ENCODE measurements at places on chromosomes 1 and 21. TPM values are rescaled to one million over a fixed set of nuclear protein-coding genes. Genes with fewer than 3 reads are reported as not detected.
A peak's percentile ranks its signal among the peaks of the same experiment; 100 is the strongest.

DNA sequence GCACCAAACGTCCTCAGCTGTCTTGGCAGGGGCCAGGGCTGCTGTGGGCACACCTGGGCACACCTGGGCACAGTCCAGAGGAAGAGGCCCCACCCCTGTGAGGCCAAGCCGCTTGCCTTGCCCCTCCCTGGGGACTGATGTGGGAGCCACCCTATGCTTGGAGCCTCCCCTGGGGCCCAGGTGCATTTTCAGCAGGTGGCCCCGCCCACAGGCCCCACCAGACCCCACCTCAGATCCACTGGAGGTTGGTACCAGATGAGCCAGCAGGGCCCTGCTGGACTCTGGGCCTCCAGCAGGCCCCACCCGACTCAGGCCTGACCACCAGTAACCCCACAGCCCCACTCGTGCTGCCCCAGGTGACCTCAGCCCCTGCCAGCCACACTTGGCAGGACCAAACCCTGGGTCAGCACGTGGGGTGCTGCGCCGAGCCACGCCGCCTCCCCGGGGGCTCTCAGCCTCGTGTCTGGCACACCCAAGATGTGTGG is 8.8 kb downstream of the SLC19A1 start:
- H3K36me3 ChIP-seq: peaks cover 39% of the 10 kb centered on the region
- no peak overlapping the region for H3K4me3 ChIP-seq
- H3K27me3 ChIP-seq: no peaks in the 10 kb centered on the region
- peaks cover 5% of the 10 kb centered on the region for H3K4me1 ChIP-seq
- no peak for DNase-seq
- H3K27ac ChIP-seq: no peak overlapping the region

GRCh38 chr1:224615861-224616755 is at the start of gene CNIH3:
Gene CNIH3, plus strand, starts transcription at chr1:224616317. Its CDS starts 858 bp downstream, at chr1:224617175.
- H3K27ac ChIP-seq: no peak within 1 kb of the TSS
- H3K36me3 ChIP-seq: no peaks in the 10 kb centered on the region
- peak within 1 kb of the TSS; percentile 42 for H3K4me3 ChIP-seq
- DNase-seq: peak; percentile 71

DNA sequence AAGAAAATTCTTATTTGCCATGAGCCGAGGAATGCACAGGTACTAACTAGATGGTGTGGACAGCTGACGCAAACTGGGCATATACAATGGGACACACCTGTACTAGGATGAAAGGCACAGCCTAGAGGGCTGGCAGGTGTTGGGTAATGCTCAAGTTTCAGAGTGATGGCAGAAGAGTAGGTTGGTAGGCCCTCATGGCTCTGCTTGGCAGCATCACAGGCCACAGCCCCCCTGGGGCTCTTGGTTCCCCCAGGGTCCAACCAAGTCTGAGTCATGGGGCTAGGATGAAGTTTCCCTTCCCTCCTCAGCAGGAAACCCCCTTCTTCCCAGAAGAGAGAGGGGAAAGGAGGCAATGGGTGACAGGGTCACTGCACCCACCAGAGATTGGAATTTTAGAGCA is 35.2 kb downstream of the SPEN start:
- H3K27me3 ChIP-seq: no peaks in the 10 kb centered on the region
- peak; percentile 26 for DNase-seq
- H3K36me3 ChIP-seq: no peaks in the 10 kb centered on the region
- no peak overlapping the region for H3K27ac ChIP-seq
- H3K4me1 ChIP-seq: peaks cover 35% of the 10 kb centered on the region

DNA sequence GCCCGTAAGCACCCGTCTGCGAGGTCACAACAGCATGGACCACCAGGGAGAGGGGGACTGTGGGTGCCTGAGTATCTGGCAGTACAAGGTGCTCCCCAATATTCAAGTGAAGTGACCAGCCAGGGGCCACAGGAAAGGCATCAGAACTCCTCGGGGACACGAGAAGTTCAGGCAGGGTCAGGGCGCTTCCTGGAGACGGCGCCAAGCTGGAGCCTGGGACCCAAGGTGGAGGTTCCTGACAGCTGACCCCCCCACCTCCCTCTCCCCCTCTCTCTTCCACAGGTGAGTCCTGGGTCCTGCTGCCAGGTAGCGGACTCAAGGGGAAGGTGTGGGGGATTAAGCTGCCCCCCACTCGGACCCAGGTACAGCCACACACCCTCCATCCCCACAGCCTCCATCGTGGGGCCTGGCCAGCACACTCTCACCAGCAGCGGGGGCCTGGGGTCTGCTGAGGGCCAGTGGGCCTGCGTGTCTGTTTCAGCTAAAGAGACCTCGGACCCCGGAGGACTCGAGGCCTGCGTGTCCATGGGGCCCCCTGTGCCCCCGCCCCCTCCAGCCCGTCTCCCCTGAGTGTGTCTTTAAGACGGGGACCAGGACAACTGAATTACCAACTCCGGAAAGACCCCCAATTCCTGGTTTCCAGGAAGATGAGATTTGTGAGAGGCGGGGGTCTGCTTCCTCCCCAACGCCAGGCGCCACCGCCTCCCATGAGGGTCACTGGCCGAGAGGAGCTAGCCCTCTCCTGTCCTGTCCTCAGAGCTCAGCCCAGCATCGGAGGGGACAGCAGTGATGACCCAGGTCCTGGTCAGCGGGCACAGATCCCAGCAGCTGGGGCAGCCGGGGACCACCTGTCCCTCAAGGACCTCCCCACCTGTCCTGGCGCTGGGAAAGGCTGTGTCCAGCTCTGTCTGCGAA is 6.2 kb downstream of the TNFRSF18 start:
- no peak overlapping the region for H3K27ac ChIP-seq
- H3K4me1 ChIP-seq: no peaks in the 10 kb centered on the region
- H3K36me3 ChIP-seq: no peaks in the 10 kb centered on the region
- H3K27me3 ChIP-seq: no peaks in the 10 kb centered on the region
- DNase-seq: no peak

The SPATA1 gene
- total RNA-seq: 1.3 TPM

GRCh38 chr1:88302843-88303486 is 381.1 kb upstream of the PKN2 start:
- peak; percentile 38 for DNase-seq
- H3K36me3 ChIP-seq: no peaks in the 10 kb centered on the region
- no peak overlapping the region for H3K27ac ChIP-seq

The NPHS2 gene
- total RNA-seq: not detected

The SYT2 gene
- total RNA-seq: 0.92 TPM

GRCh38 chr21:42155045-42155855 is 63.7 kb upstream of the ABCG1 start:
- no peaks in the 10 kb centered on the region for H3K27me3 ChIP-seq
- H3K27ac ChIP-seq: no peak overlapping the region
- no peaks in the 10 kb centered on the region for H3K4me1 ChIP-seq
- H3K4me3 ChIP-seq: no peak overlapping the region
- DNase-seq: no peak

GRCh38 chr1:173454966-173455524 is 22.1 kb upstream of the PRDX6 start:
- no peaks in the 10 kb centered on the region for H3K27me3 ChIP-seq
- H3K4me1 ChIP-seq: no peaks in the 10 kb centered on the region
- H3K36me3 ChIP-seq: no peaks in the 10 kb centered on the region
- H3K27ac ChIP-seq: no peak overlapping the region
- H3K4me3 ChIP-seq: no peak overlapping the region

- no peak overlapping the region for H3K27ac ChIP-seq
- no peaks in the 10 kb centered on the region for H3K27me3 ChIP-seq
- H3K4me1 ChIP-seq: peaks cover 6% of the 10 kb centered on the region
- DNase-seq: no peak
- no peaks in the 10 kb centered on the region for H3K36me3 ChIP-seq
Observed at GRCh38 chr1:23453455-23454000, 29.0 kb upstream of the TCEA3 start.

GRCh38 chr1:6724517-6725141 is 23.0 kb upstream of the DNAJC11 start:
- no peaks in the 10 kb centered on the region for H3K4me1 ChIP-seq
- no peak overlapping the region for H3K27ac ChIP-seq
- H3K27me3 ChIP-seq: no peaks in the 10 kb centered on the region
- DNase-seq: no peak
- no peaks in the 10 kb centered on the region for H3K36me3 ChIP-seq

The AURKAIP1 gene
- 172 TPM for total RNA-seq

DNA sequence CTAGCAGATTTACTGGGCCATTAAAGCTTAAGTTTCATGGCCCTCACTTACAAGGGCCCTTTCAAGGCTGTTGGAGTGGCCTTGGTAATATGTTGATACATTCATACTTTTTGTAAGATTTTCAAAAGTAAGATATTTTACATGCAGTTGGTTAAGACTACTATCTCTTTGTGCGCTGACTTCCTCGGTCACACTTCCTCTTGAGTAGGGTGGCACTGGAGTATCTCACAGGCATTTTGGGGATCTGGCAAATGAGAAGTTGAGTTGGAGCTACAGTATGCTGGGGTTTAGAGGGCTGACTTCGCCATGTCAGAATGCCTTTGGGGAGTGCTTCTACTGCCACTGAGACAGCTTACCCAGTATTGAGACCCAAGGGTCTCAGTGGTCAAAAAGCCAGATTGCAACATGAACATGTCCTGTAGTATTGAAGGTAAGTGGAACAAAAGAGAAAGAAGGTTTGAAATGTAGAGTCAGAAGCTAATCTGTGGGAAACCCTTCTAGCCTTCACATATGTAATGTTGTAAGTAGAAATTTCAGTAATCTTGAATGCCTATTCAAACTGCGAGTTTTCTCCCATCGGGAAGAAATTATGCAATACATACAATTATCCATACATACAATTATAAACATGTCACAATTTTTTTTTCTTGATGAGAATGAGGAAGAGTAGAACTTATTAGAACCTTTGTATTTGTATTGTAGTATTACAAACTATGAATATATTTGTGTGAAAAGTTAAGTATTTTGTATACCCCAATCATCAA is 32.3 kb upstream of the RALGPS2 start:
- H3K4me3 ChIP-seq: no peak overlapping the region

DNA sequence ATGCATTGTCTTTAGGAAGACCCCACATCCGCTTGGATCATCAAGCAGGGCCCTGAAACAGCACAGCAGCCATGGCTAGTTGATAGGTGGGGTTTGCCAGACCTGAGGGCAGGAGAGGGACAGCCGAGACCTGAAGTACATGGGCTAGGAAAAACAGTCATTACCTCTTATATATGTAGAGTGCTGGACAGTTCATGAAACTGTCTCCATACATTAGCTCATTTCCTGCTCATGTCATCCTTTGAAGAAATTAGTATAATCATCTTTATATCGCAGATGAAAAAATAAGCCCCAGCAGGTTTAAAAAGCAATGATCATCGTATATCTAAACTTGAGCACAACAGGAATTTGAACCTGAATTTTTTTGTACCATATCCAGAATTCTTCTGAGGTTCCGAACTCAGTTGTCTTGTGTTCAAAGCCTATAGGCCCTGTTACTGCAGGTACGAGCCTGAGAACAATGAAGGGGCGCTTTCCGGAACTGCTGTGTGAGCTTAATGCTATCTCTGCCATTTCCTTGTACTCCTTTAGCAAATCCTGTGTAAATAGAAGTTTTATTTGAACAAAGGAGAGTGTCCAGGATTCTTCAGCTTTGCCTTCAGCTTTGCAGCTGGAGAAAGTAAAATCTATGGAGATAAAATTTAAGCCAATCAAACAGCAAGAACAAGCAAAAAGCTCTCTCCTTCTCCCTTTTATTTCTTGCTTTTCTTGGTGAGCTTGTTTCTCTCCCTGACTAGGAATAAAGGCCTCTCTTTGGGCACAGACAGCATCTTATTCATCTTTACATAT is 32.4 kb upstream of the DUSP10 start:
- DNase-seq: no peak
- H3K4me1 ChIP-seq: no peaks in the 10 kb centered on the region
- no peaks in the 10 kb centered on the region for H3K27me3 ChIP-seq

DNA sequence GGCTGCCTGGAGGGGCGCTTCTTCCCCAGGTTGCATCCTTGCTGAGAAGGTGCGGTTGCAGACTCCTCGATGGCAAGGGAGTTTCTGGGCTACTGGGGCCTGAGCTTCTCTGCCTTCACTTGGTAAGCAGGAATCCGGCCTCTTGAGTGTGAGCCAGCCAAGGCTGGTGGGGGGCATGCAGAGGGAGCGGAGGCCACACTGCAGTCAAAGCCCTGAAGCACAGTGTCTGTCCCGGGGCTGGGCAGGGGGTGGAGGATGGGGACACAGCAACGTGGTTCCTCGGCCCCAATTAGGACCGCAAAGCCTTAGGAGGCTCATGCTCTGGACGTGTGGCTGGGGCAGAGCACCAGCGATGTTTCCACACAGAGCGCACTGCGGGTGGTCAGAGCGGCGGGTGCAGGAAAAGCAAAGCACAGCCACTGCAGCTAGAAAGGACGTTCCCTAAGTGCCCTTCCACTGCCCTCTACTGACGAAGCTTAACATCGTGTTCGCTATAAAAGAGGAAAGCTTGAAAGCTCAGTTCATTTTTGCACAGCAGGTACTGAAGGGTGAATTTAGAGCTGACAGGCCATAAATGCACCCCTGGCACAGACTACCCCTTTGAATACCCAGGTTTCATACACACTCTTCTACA is 60.7 kb upstream of the COG2 start:
- DNase-seq: peak; percentile 40
- H3K4me3 ChIP-seq: no peak overlapping the region
- H3K27ac ChIP-seq: no peak overlapping the region
- H3K36me3 ChIP-seq: no peaks in the 10 kb centered on the region
- H3K4me1 ChIP-seq: no peaks in the 10 kb centered on the region

DNA sequence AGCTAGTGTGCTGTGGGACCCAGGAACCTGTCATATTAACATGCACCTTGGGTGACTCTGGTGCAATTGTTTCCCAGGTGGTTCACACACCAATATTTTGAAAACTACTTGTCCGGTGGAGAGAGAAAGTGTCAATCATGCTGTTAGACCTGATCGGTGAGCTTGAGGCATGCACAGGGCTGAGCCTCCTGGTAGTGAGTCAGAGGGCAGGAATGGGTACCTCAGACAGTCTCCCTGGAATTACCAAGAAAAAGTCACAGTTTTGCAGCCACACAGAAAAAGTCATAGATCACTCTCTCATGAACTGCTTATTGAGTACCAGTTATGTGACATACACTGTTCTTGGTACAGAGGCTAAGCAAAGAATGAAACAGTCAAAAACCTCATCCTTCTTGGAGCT is 140.1 kb upstream of the NFIA start:
- no peaks in the 10 kb centered on the region for H3K27me3 ChIP-seq
- H3K36me3 ChIP-seq: no peaks in the 10 kb centered on the region
- H3K4me1 ChIP-seq: no peaks in the 10 kb centered on the region

- no peaks in the 10 kb centered on the region for H3K36me3 ChIP-seq
- peaks cover 45% of the 10 kb centered on the region for H3K4me1 ChIP-seq
- no peaks in the 10 kb centered on the region for H3K27me3 ChIP-seq
- DNase-seq: no peak
Observed at GRCh38 chr1:46465981-46466476, 23.6 kb upstream of the DMBX1 start.

The AZIN2 gene
- 3.6 TPM for total RNA-seq

DNA sequence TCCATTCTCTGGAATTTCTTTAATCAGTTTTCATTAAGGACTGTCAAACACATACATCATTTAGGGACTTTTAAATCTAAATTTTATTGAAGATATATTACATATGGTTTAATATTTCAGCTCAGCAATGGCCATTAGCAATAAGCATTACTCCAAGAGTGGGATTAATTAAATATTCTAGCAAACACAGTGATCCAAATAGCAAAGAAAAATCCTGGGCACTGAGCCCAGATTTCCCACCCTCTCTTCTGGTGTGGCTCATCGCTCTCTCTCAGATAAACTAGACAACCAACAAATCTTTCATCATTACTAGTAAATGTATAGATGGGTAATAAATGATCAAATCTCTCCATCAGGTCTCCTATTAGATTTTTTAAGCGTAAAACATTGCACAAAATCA is 53.5 kb upstream of the FOXD3 start:
- no peaks in the 10 kb centered on the region for H3K27me3 ChIP-seq
- no peaks in the 10 kb centered on the region for H3K36me3 ChIP-seq

GRCh38 chr1:178025613-178026356 is 55.9 kb upstream of the SEC16B start:
- H3K27ac ChIP-seq: no peak overlapping the region
- no peaks in the 10 kb centered on the region for H3K36me3 ChIP-seq
- H3K4me1 ChIP-seq: peaks cover 6% of the 10 kb centered on the region
- no peak overlapping the region for H3K4me3 ChIP-seq
- H3K27me3 ChIP-seq: no peaks in the 10 kb centered on the region
- DNase-seq: no peak

Measured in A673 (cell line).